ENCODE measurements at places on chromosomes 2 and 18. TPM values are rescaled to one million over a fixed set of nuclear protein-coding genes. Genes with fewer than 3 reads are reported as not detected.

GRCh38 chr2:27501042-27501441 is 4.4 kb downstream of the GCKR start:
- no peak for DNase-seq

LBX2 gene
- 3.8 TPM for total RNA-seq

DNA sequence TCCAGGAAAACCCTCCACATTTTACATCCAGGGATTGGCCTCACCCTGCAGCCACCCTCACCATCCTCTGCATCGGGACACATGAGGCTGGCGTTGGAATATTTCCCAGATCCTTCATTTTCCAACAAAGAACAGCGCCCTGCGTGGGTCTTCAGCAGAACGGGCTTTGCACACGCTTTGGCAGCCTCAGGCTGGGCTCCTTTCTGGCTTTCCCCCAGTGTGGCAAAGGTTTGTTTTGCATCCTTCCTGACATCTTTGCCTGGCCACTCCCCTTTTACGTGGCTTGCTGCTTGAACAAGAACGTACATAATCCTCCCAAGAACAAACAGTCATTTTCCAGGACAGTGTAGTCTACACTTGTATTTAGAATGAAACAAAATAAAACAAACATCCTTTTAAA is 25.6 kb upstream of the GREB1 start:
- DNase-seq: no peak

GRCh38 chr2:161417438-161418274 is 1.6 kb downstream of the TBR1 start:
- no peak for DNase-seq

C1QL2 gene
- not detected for total RNA-seq

MYOM1 gene
- not detected for total RNA-seq

SLC20A1 gene
- total RNA-seq: 149 TPM

GKN1 gene
- total RNA-seq: not detected

LCT gene
- 0.07 TPM for total RNA-seq

PID1 gene
- not detected for total RNA-seq

DNA sequence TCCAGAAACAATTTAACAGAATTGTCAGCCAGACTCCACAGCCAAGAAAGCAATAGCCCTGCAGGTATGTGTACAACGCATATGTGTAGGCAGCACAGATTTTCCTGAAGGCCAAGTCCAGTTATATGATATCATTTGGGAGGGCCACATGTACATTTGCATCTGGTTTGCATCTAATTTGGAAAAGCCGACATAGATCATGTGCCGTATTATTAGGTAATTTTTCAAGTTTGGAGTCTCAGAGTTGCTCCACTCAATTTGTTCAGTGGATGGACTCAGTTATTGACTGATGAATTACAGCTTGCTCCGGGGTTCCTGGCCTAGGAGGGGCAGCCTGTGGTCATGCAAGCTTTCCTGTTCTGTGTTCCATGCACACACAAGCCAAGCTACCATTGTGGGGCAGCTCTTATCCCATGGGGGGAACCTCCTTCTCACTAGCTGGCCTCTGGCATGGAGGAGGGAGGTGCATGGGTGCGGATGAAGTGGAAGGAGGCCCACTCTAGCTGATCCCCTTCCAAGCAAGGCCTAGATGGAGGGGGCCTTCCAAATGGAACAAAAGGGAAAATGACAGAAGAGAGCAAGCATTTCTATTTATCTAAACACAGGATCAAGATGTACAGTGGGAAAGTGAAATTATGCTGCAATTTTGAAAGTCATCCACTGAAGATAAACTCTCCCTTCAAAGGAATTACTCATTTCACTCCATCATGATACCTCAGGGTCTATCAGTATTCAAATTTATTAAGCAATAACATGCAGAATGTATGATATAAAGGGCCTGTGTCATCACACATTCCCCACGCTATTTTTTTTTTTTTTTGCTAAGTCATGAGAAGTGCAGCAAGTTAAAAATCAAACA is 202.6 kb upstream of the SMAD2 start:
- no peak for DNase-seq

- DNase-seq: no peak
Measured at GRCh38 chr2:108023776-108024175, 37.5 kb downstream of the SLC5A7 start.

- DNase-seq: no peak
Measured at GRCh38 chr2:164933671-164934189, 21.6 kb downstream of the SLC38A11 start.

DNA sequence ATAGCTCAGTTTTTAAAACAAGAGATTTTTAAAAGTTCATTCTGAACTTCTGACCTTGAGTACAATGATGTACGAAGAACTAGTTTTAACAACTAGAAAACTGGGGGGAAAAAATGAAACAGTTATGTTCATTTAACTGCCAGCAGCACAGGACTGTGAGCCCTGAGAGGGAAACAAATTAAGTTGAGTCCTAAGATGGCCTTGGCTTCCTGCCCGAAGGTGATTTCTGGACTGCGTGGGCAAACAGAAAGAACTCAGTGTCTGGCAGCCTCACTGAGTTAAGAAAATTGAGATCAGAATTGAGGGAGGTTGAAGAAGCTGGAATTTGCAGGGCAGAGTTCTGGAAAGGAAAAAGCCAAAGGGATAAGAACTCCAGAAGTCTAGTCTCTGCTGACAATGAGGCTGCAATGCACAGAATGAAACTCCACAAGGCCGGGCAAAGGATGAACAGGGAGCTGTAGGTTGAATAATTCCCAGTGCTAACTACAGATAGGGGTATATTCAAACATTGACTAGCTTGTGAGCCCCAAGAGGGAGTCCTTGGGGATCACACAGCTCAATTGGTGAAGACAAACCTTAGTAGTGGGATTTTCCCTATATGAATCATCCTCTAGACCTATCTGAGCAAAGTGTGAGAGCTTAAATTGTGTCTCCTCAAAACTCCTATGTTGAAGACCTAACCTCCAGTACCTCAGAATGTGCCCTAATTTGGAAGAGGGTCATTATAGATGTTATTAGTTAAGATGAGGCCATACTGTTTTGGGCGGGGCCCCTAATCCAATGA is 13.1 kb upstream of the CRACDL start:
- DNase-seq: no peak

TRIM54 gene
- total RNA-seq: 0.51 TPM

GRCh38 chr2:45812011-45812500 is 160.6 kb downstream of the PRKCE start:
- peak; percentile 56 for DNase-seq

DNA sequence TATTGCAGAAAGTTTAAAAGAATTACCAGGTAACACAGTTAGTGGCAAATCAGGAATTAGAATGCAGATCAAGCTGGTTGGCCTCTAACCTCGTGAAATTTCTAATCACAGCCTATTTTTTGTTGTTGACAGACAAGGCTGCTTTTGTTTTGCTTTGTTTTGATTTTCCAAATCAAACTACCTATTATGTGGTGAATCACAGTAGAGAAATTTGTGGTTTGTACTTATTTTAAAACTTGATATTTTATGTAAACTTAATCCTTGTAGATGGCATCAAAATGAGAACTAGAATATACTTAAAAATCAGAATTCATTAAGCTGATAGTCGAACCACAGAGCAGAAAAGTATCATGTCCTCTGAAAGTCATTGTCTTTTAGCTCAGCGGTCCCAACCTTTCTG is 258.1 kb downstream of the CTNNA2 start:
- DNase-seq: no peak

DSG2 gene
- total RNA-seq: not detected

DNA sequence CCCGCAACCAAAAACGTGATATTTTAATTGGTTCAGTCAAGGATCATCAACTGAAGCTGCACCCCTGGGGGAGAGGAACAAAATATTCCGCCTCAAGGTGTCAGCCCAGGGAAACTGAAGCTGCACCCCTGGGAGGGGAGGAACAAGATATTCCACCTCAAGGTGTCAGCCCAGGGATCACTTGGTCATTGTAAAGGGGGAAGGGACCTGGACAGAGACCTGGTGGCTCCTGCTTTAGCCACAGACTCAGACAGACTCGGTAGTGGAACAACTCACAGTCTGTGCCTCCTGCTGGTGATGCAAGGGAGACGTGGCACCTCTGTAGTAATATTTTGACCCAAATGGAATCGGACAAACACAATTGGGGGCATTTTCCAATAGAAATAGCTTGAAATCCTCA is 75.1 kb downstream of the GBX2 start:
- DNase-seq: no peak

CEP192 gene
- total RNA-seq: 22.9 TPM

- DNase-seq: no peak
Measured at GRCh38 chr18:65623676-65624075, 127.1 kb upstream of the CDH7 start.

DNA sequence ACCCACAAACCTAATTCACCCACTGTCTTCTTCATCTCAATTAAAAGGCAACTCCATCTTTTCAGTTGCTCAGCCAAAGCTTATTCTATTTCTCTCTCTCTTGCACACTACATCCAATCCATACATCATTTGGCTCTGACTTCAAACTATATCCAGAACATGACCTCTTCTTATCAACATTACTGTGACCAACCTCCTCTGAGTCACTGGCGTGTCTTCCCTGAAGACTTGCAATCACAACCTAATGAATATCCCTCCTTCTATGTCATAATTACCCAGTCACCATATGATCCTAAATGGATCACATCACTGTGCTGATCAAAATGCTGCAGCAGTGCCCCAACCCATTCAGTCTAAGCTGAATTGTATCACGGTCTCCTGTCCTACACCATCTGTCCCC is 22.6 kb upstream of the SULT1C3 start:
- DNase-seq: no peak

- no peak for DNase-seq
Measured at GRCh38 chr18:9428301-9428706, 47.0 kb upstream of the RALBP1 start.

DNA sequence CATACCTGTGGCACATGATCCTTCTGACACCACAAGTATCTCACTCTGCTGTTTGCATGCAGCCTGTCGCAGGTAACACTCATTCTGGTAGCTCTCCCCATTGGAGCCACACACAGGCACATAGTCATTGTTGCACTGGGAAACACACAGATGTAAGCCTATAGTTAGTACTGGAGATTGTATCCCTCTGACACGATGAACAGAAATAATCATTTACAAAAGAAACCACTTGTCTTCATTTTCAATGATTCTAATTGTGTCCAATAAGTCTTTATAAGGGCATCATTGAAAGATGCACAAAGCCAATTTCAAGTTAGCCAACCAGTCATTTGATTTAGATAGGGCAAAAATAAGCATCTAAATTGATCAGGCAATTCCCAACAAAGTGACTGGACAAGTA is 10.4 kb downstream of the TMEFF2 start:
- no peak for DNase-seq

DNA sequence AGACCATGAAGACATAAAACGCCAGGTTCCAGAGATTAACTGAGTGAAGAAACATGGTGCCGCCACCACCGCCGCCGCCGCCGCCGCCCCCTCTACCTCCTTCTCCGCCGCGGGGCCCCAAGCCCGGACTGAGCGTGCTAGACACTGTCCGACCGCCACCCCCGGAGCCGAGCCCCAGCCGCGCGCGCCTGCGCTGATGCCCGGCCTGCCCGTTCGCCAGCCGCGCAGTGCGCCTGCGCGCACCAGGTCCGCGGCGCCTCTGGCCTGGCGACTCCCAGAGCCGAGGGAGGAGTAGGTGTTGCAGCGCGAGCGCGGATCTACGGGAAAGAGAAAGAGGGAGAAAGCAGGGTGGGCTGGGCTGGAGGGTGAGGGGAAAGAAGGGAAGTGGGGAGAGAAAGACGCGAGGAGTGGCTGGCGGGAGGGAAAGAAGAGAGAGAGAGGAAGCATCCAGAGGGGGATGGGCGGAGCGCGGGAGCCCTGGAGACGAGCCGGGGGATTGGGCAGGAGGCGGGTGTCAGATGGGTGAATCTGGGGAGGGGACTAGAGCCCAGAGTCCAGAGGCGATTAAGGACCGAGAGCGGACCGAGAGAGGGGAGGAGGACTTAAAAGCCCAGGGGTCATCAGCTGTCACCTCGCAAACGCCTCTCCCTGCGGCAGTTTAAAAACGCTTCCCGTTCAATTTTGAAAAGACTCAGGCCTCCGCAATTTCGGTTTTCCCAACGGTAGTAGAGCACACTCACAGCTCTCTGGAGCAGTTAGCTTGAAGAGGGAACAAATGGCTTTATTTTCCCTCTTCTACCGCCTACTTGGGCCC is at the start of gene PGAP1:
Gene PGAP1, minus strand, starts transcription at position 146 of the 814 bp plus-strand sequence. Its CDS starts 91 bp downstream, at position 55.
- peak; percentile 96 for DNase-seq

DNA sequence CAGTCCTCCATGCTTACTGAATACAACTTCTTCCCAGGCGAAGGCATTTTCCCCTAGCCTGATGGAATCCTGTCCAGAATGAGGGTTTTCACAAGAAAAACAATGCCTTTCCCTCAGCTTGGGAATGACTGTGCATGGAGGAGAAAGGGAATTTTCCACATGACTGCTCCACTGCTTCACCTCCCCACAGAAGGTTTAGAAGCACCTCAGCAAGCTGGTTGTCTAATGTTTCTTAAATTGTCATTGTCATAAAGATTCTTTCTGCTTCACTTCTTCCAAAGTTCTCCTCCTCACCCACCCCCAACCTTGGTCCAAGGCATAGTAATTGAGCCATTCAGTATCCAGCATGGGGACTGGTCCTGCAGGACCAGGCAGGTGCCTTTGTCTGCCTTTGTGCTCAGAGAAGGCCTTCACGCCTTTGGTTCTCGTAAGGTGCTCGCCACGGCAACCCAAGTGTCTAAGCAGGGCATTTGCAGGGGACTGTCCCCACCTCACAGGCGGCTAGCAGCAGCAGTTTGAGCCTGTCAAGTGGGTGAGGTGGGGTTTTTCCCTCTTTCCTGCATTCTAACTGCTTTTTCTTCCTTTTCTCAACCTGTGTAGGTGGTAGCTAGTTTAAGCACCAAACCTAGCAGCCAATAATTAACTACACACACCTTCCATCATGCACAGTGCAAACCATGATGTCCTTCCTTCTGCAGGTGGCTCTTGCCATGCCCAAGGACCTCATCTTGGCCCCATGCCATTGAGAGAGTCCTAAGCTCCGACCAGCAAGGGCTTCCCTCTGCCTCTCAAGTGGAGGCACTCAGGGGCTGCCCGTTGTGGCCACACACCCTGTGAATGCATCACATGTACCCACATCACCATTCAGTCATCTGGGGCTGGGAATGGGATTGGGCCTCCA is 65.7 kb upstream of the BCL2L11 start:
- no peak for DNase-seq

- DNase-seq: no peak
Measured at GRCh38 chr2:60481257-60481656, 72.2 kb downstream of the BCL11A start.

DNA sequence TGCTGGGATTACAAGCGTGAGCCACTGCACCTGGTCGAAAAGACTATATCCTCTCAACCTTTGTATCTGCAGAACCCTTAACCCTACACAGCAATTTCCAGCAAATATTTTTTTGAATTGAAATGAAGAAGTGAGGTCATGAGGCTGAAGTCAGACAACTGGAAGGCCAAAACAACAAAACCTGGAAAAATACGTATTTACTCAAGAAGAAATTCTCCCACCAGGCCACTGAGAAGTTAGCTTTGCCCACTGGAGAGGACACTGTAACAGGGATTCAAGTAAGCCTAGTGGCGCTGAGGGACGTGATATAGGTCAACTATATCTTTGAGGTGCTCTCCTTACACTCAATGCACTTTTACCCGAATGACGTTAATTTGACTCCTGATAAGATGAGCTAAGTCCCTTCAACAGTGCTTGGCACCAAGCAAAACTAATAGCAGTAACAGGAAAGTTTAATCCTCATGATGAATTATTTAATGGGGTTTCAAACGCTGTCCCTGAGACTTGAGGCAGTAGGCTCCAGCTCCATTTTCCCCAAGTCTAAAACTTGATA is 1.9 kb downstream of the HDLBP start:
- DNase-seq: no peak

- DNase-seq: no peak
Measured at GRCh38 chr2:234821946-234822475, 129.8 kb upstream of the SH3BP4 start.

PAIP2B gene
- total RNA-seq: 0.62 TPM
